Renal cortex interstitium (tissue), 15 donors: ENCODE measurements at places on chromosomes 7 and 10.

GRCh38 chr7:29140873-29141468, 5.4 kb downstream of the CPVL start:
- DNase-seq: no peak

DNA sequence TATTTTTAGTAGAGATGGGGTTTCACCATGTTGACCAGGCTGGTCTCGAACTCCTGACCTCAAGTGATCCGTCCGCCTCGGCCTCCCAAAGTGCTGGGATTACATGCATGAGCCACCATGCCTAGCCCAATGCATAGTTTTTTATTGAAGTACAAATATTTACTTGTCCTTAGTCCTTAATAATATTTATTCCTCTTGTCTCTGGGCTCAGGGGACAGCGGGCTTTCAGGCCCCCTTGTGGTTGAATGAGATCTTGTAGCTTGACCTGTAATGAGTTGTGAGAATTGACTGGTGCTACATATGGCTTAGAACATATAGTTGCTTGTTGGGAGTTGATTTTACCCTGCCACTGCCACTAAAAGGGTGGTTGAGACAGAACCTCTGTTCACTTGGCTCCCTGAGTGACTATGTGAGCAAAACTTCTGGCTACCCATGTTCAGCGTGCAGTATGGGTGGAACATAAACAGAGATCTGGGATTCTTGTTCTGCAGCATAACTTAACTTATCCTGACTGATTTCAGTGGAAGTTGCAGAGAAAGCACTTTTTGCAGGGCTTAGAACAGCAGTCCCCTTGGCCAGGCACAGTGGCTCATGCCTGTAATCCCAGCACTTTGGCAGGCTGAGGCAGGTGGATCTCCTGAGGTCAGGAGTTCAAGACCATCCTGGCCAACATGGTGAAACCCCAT, 14.9 kb downstream of the CCL26 start:
- no peak for DNase-seq

GRCh38 chr7:100884736-100885439, 4.6 kb downstream of the UFSP1 start:
- no peak for DNase-seq

- DNase-seq: no peak
Measured at GRCh38 chr10:124614003-124614659, 130.0 kb downstream of the FAM53B start.

DNA sequence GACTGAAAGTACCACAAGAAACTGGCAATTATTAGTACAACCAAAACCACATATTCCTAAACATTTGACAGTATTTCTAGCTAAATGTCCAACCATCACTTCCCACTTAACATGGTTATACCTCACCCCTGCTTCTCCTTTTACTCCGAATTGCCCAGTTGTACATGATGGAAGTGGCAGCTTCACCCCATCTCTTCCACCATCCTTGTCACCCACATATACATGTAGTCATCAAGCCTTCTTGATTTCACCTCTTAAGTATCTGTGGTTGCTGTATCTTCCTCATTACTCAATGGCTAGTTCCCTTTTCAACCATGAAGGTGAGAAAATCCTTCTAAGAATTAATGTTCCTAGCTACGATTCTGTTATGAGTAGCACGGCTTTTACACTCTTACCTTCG, 388.2 kb downstream of the CALN1 start:
- no peak for DNase-seq

GRCh38 chr10:75672842-75673241, 241.4 kb downstream of the LRMDA start:
- no peak for DNase-seq

DNA sequence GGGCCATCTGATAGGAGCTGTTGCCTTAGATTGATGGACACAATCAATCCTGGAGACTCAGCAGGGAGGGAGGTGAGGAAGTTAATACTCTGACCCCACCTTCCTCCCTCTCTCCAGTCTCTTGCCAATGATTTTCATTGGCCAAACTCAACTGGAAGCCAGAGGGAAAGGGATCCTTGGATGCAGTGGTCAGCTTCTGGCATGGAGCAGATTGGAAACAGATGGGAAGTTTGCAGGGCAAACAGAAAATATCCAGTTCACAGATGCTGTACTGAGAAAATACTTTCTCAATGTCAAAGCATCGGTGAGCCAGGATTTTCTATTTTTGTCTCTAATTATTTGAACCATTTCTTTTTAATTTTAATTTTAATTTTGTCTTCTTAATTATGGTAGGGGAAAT, 170.8 kb downstream of the BBS9 start:
- no peak for DNase-seq

- no peak for DNase-seq
Measured at GRCh38 chr7:76146374-76146773, 55.3 kb upstream of the SRRM3 start.

GRCh38 chr10:89224739-89225443, 17.8 kb upstream of the CH25H start:
- no peak for DNase-seq

DNA sequence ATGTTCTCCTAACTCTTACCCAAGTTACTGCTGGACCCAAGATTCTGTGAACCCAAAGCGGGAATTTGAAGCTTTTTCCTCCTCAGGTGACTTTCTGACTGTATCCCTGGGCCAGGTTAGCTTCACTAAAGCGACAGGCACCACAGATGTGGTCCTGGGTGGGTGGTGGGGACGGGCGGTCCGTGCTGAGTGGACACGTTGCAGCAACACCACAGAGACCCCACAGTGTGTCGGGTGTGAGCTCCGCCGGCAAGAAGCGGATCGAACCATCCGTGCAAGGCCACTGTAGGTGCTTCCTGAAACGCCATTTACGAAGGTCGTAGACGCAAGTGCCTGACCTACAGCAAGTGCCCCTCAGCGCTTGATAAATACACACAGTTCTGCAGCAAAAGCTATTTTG, 325.9 kb downstream of the ADARB2 start:
- no peak for DNase-seq

DNA sequence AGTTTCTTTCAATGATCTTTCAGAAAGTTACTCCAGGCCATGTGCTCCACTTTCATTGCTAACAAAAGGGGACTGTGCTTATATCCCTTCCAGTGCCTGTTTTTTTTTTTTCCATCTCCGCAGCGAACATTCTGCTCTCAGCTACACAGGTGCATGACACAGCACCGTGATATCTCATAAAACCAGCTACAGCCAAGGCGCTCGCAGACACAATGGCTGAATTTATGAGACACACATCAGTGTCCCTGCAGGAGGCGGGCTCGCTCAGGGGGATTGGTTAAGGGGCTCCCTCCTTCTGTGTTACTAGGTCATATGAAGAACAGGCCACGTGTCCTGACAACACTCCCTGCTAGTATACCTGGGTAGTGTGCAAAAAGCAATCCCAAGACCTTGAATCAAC, 245.5 kb downstream of the SKAP2 start:
- no peak for DNase-seq

DNA sequence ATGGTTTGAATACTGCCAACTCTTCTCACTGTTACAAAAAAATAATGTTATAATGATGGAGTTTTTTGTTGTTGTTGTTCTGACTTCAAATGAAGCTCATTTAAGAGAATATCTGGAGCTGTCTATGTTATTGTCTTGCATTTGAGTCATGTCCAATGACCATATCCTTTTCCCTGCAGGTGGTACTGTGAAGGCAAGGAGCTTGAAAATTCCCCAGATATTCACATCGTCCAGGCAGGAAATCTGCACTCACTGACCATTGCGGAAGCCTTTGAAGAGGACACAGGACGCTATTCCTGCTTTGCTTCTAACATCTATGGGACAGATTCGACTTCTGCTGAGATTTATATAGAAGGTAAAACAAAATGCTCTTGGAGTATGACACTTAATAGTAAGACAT, 33.5 kb downstream of the MYPN start:
- DNase-seq: no peak

GRCh38 chr7:7972128-7972527, 3.5 kb downstream of the GLCCI1 start:
- no peak for DNase-seq
